NCI-H510A (cell line): ENCODE measurements at places on chromosomes 6 and 20.

- DNase-seq = no peak
Observed at GRCh38 chr20:36919715-36920333, 31.7 kb downstream of the SAMHD1 start.

GRCh38 chr6:41216616-41217015, 11.5 kb upstream of the TREML4 start:
- DNase-seq = no peak

DNA sequence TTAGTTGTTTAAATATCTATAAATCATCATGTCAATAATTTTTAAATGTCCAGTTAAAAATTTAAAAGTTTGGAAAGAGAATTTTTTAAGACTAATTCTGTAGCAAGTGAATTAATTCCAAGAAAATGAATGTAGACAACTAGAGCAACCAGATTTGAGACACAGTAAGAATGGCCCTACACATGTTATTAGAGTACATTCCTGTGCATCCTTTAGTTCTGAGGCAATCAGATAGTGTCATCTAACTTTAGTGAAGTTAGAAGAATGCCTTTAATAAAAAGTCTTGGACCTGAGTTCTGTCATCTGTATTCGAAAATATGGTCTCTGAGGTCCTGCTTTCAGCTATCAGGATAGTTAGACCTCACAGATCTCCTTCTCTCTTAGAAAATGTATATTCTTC, 63.7 kb downstream of the HIVEP2 start:
- no peak for DNase-seq

DNA sequence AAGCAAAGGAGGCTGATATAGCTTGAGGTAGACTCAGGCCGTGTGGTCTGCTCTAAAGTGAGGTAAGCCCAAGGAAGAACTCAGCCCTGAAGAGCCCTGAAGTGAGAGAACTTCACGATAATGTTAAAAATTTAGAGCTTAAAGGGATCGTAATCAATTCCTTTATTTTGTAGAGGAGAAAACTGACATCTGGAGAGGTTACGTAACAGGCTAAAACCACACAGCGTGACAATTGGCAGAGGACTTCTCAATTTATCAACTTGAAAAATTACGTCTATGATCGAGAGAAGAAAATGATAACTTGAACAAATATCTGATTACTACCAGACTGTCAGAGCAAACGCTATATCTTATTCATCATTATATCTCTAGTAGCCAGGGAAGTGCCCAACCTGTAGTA, 121.8 kb upstream of the FOXO3 start:
- DNase-seq = no peak

DNA sequence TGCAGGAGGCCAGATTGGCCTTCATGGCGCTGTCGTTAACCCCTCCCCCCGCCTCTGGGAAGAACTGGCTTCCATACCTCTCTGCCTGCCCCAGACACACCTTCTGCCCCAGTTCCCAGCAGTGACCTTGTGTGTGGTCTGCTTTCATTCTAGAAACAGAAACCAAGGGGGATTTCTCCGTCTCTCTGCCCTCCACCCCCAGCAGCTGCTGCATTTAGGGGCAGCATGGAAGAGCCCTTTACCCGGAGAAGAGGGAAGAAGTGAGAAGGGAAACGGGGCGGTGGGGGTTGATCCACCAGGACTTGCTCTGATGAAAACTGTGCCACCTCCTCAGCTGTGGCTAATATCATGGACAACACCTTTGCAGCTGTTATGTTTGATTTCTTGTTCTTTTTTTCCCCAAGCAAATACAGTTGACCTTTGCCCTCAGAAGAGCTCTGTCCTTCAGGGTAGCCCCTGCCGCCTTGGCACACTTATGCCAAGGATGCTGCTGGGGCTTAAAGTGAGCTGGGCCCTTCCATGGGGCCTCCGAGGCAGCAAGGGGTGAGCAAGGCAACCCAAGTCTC, 6.1 kb downstream of the GLP1R start:
- DNase-seq = no peak

- no peak for DNase-seq
Observed at GRCh38 chr6:29826271-29826670, 1.4 kb upstream of the HLA-G start.

DNA sequence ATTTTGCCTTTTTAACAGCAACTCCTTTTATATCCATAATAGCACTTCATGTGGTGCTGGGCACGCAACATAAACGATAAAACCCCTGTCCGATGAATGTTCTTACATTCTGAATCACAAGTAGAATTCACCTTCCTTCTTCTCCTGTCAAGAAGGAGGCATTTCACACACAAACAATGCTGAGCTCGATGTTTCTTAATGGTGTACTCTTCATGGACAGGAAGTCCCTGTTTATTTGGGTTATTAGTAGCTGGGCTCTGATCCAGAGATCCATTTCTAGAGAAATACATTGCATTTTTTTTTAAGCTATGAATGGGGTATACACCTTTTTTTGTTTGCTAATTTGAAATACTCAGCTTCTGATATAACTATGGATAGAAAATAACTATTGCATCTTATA, 82.4 kb downstream of the PPP1R3G start:
- no peak for DNase-seq

- no peak for DNase-seq
Observed at GRCh38 chr20:35511814-35512420, 17.5 kb downstream of the C20orf173 start.

- no peak for DNase-seq
Observed at GRCh38 chr6:16982807-16983206, 119.0 kb upstream of the STMND1 start.

DNA sequence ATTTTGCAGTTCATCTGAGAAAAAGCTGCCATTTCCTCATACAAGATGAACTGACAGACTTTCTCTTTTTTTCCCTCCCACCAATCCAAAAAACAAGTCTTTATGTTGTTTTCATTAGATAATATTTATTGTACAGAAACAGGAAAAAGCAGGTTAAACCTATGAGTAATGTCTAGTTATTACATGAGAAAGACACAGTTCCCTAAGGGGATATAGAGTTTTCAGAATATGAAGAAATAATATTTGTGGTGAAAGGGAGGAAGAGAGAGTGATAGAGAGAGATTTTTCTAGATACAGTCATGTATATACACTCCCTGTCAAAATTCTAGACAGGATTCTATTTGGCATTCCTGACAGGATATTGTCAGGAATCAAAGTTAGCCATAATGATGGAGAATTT, 392.4 kb downstream of the BMP2 start:
- DNase-seq = no peak

- no peak for DNase-seq
Observed at GRCh38 chr6:32402812-32403211, 4.2 kb downstream of the BTNL2 start.

- DNase-seq = no peak
Observed at GRCh38 chr6:145601397-145601796, 133.9 kb downstream of the EPM2A start.

GRCh38 chr6:80341330-80341729, 234.9 kb downstream of the BCKDHB start:
- no peak for DNase-seq

DNA sequence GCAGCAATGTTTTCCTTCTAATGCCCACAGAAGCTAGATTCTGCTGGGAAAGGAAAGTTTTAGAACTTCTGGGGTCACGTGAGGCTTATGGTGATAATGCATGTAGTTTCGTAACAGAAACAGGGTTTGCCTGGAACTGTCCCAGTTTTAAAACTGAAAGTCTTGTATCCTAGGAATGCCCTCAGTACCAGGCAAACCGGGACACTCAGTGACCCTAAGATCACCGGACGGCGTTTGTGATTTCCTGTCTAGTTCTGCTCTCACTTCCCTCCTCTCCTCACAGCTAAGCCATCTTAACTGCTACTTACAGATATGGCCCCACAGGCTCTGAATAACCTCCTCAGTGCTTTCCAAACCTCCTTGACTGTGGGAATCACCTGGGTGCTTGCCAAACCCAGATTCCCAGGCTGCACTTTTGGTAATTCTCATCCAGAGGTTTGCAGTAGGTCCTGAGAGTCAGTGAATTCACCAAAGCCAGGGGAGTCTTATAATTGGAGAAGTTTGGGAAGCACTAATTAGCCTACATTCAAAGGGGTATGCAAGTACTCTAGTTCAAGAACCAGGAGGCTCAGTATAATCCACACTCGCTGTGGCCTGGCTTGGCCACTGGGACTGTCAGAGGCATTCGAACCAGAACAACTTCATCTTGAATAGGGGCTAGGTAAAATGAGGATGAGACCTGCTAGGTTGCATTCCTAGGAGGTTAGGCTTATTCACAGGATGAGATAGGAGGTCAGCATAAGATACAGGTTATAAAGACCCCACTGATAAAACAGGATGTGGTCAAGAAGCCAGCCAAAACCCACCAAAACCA, 231.6 kb upstream of the MYLIP start:
- no peak for DNase-seq

DNA sequence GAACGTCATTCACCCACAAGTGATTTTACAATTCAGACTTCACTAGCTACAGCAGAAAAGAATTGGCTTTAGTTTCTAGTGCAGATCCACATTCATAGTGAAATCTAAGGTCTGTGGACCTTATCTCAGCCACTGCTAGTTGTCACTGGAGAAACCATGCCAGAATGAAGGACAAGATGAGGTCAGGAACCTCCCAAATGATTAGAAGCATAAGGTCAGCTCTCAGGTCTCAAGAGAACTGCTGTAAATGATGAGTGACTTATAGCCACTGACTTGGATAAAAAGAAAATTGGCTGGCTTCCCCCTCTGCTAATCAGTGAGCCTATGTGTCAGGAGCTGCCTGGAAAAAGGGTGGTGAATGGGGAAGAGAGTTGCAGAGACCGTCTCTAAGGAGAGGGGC, 265.3 kb upstream of the BMP2 start:
- no peak for DNase-seq

GRCh38 chr20:37494301-37494700, 26.7 kb upstream of the NNAT start:
- no peak for DNase-seq

DNA sequence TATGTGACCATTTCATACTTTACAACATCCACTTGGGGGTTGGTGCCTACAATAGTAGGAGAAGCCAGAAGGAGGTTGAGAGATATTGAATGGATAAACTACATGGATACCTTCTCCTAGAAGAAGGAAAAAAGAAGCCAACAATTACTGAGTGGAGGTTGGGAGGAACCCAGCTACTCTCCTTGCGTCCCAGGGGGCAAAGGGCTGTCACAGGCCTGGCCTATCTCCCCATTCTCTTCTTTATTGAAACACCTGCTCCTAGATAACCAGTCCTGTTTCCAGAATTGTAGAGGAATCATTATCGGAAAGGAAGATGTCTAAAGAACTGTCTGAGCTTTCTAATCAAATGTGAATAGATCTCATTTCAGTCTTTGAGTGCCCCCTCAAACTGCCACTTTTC, 115.1 kb downstream of the MAP7 start:
- DNase-seq = no peak

GRCh38 chr6:63389191-63389844, 69.5 kb upstream of the LGSN start:
- DNase-seq = no peak

- DNase-seq = no peak
Observed at GRCh38 chr20:50844430-50845100, 49.7 kb downstream of the BCAS4 start.

- DNase-seq = no peak
Observed at GRCh38 chr6:142353690-142354089, 51.9 kb downstream of the ADGRG6 start.

DNA sequence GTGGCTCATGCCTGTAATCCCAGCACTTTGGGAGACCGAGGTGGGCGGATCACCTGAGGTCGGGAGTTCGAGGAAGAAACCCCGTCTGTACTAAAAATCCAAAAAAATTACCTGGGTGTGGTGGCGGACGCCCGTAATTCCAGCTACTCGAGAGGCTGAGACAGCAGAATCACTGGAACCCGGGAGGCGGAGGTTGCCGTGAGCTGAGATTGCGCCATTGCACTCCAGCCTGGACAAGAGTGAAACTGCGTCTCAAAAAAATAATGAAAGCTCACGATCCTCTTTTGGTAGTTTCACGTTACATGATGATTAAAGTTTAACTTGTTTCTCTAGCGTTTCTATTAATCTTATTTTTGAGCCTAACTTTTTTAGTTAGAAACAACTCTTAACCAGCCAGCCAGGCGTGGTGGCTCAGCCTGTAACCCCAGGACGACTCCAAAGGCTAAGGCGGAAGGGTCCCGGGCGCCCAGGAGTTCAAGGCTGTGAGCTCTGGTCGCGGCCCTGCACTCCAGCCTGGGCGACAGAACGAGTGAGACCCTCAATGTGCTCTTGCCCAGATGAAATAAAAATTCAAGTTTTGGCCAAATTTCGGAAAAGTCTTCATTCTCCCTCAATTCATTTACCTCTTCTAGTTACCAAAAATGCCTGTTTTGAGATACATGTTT, 1.2 kb upstream of the WRNIP1 start:
- no peak for DNase-seq

DNA sequence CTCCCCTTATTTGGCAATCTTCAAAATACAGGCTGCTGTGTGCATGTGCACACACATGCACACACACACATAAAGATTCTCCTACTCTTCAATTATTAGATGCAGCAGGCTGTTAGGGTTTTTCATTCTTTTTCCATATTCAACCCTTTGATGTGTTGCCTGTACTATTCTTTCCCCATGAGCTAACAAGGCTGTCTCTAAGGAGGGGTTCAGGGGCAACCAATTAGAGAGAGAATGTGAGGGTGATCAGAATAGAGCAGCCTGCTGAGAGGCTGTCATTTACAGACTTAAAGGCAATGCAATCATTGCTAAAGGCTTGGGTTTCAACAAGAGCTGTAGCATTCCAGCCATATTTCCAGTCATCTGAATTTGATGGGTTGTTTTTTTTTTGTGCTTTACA, 467.4 kb upstream of the ID4 start:
- no peak for DNase-seq

- no peak for DNase-seq
Observed at GRCh38 chr20:25083141-25083772, 1.3 kb upstream of the VSX1 start.

DNA sequence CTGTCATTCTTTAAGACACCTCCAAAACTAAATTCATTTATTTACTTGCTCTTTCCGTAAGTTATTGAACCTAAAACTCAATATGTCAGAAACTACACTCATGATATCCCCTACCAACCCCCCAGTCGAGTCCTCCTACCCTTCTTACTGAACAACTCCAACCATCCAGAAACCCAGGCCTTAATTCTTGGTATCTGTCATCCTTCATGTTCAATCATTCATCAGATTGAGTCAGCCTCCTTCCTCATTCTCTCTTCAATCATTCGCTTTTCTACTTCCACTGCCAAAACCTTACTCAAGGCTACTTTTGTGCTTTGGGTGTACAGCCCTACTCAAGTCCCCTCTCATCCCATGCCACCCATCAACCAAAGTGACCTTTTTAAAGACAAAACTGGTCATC, 95.7 kb downstream of the SMLR1 start:
- no peak for DNase-seq

DNA sequence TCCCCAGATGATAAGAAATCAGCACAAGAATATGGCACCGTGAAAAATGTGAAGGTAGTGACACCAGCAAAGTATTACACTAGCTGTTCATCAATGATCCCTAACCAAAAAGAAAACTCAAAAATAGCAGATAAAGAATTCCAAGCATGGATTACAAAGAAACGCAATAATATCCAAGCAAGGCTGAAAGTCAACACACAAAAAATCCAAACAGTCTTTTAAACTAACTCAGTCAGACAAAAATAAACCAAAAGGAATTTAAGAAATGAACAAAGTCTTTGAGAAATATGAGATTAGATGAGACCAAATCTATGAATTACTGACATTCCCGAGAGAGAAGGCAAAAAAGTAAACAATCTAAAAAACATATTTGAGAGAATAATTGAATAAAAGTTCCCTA, 976.1 kb upstream of the MAP3K7 start:
- no peak for DNase-seq
